ENCODE measurements at places on chromosomes 1 and 21.

DNA sequence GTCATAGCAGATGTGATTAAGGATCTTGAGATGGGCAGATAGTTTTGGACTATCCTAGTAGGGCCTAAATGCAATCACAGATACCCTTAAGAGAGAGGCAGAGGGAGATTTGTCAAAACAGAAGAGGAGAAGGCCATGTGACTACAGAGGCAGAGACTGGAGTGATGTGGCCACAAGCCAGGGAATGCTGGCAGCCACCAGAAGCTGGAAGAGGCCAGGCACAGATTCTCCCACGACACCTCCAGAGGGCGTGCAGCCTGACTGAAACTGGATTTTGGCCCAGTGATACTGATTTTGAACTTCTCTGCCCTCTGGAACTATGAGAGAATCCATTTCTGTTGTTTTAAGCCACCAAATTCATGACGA, 52.1 kb upstream of the EPS8L3 start:
- no peak for DNase-seq

GRCh38 chr1:173202424-173203145, 4.5 kb downstream of the TNFSF4 start:
- DNase-seq: peak; percentile 16

DNA sequence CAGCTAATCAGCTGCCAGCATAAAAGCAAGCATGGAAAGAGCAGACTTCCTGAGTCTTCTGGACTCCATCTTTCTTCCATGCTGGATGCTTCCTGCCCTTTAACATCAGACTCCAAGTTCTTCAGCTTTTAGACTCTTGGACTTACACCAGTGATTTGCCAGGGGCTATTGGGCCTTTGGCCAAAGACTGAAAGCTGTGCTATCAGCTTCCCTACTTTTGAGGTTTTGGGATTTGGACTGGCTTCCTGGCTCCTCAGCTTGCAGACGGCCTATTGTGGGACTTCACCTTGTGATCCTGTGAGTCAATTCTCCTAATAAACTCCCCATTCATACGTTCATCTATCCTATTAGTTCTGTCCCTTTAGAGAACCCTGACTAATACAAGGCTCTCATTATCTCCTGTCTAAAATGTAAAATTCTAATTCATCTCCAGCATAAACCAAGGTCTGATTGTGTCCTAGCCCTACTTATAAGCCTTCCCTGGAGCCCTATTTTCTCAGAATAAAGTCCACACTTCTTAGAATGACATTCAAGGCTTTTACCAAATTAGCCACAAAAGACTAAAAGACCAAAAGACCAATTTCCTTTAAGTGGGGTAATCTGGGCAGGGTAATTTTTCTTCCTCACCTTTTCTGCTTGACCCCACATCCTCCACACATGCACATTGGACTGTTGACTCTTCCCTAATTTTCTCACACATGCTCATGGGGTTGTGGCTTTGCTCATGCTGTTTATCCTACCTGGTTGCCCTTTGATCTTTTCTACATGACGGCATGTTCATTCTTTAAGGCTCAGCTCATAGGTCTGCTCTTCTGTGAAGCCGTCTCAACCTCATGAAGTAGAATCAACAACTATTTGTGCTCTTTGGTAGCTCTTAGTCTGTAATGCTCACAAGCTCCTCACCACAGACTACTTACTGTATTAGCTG, 18.1 kb upstream of the ENAH start:
- DNase-seq: no peak

DNA sequence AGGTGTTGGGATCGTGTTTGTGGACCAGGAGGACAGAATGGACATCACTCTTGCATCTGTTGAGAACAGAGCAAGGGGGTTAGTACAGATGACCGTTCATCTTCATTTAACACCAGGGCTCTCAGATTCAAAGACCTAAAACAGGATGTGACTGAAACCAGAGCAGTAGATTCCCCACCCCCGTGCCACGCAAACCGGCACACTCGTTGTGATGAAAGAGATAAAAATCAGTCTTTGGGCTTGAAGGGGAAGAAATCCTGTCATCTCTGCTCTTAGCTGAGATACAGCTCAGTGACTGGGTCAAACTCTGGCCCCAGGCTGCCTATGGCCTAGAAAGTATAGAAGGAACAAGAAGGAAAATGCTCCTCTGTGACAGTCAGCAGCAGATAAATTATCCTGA, 146.2 kb upstream of the KRTAP19-8 start:
- no peak for DNase-seq

DNA sequence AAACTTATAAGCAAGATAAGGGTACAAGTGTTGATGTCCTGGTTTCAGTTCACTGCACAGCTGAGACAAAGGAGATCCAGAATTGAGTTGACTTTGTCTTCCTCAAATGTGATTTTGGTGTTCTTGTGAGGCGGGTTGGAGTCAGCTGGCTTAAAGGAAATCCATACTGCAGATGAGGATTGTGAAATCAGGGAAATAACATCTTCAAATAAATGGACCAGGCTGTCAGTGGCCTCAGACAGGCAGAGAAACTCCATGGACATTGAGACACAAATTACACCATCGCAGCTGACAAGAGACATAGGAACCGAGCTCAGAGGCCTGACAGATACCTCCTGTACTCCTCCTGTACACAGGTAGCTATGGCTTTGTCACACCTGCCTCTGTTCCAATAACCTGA, 27.0 kb upstream of the REG4 start:
- DNase-seq: no peak

GRCh38 chr1:187267827-187268226, 439.1 kb downstream of the PLA2G4A start:
- no peak for DNase-seq

- DNase-seq: peak; percentile 77
Observed at GRCh38 chr1:145999321-146000024, 3.1 kb upstream of the TXNIP start.
